ENCODE measurements at places on chromosomes 1 and 21.
A peak's percentile ranks its signal among the peaks of the same experiment; 100 is the strongest.

- DNase-seq: no peak
Measured at GRCh38 chr1:203528063-203528462, 34.1 kb downstream of the OPTC start.

GRCh38 chr1:208527156-208527555 lies 283.0 kb upstream of the PLXNA2 start:
- no peak for DNase-seq

DNA sequence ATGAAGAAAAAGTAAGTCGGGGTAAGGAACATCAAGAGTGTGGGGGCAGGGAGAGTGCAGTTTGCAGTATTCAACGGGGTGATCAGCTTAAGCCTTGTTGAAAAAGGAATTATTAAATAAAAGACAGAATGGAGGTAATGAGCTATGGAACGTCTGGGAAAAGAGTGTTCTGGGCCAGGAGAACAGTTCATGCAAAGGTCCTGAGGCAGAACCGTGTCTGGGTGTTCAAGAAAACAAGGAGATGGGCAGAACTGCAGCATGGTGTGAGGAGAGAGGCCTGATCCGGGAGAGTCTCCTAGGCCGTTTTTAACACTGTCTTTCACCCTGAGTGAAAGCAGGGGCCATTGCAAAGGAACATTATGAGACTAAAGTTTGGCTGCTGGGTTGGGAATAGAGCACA lies 20.2 kb downstream of the OVGP1 start:
- no peak for DNase-seq

GRCh38 chr1:235930543-235930942 lies 63.8 kb upstream of the LYST start:
- no peak for DNase-seq

GRCh38 chr1:161305867-161306519 lies 3.8 kb downstream of the MPZ start:
- peak; percentile 77 for DNase-seq

DNA sequence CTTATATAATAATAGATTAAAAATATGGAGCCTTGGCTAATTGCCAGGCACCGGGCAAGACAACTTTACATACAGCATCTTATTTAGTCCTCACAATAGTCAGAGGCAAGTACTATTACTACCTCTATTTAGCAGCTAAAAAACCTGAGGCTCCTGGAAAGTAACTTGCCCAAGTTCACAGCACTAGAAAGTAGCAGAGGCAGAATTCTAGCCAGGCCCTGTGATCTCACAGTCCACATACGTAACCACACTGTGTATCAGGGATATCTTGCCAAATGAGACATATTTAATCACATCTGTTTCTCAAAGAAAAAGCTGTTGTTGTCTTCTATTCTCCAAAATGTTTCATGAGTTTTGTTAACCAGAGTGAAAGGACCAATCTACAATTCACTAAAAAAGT lies 378.5 kb downstream of the PLPP3 start:
- DNase-seq: no peak

DNA sequence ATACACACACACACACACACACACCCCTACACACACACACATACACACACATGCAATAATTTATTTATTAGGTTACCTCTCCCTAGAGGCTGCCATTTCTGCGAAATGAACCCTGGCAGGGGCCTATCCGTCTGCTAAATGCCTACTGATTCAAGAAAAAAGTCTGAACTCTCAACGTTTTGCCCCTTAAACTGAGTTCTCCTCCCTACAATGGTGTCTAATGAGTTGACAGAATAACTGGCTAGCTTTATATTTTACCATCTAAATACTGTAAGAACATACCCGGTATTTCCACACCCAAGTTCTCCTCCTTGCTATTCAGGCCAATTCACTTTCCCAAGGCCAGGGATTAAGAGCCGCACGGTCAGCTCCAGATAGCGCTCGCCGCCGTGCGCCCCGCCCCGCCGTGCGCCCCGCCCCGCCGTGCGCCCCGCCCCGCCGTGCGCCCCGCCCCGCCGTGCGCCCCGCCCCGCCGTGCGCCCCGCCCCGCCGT lies 339 bp upstream of the RNPC3 start:
- DNase-seq: no peak
